ENCODE measurements at places on chromosomes 3 and 15.

DNA sequence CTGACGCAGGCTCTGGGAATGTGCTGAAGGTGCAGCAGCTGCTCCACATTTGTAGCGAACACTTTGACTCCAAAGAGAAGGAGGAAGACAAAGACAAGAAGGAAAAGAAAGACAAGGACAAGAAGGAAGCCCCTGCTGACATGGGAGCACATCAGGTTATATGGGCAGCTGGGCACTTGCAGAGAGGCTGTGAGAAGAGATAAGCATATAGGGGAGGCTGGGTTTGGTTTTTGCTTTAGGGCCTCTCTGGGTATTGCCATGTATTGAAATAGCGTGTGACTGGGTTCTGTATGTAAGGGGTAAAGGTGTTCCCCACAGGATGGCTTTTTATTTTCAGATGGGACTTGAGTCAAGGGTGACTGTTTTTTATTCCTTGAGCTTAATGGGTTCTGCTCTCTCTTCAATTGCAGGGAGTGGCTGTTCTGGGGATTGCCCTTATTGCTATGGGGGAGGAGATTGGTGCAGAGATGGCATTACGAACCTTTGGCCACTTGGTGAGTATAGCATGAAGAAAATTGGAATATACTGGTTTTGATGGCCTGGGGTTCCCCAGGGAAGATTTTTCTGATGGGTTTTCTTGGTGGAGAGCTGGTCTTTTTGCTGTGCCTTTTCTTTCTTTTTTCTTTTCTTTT, 7.4 kb downstream of the PSMD2 start:
- DNase-seq: no peak

DNA sequence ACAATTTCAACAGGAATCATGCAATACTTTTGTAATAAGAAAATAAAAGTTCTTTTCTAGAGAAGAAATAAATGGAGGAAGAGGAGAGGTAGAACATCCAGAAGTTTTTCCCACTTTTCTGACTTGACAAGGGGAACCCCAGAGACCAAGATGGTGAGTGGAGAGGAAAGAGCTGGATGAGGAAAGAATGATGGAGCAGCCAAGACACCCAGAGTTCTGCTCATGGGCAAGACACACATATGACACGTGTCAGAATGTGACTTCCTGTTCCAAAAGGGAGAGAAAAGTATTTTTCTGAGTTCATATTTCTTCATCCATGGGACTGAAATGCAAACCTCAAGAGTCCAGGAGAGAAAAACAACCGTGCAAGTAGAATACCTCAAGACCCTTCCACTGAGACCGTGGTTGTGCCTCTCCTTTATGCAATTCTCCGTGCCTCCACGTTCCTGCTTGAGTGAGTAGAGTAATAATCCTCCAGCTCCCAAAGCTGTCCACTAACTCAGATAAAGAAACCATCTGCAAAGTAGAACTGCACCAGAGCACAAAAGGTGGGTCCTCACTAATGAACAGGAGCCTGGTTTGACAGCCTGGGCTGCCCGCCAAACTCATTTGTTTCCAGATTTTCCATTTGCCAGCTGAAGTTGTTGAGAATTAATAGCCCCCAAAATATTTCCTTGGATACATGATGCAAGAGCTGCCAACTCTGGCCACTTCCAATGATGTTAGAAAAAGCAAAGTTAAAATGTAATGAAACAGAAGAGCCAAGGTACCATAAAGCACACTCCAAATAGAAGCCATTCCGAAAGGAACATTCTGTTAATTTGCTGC, 272.6 kb upstream of the IGF1R start:
- no peak for DNase-seq

- no peak for DNase-seq
Observed at GRCh38 chr3:52525680-52526561, 7.7 kb downstream of the NT5DC2 start.

DNA sequence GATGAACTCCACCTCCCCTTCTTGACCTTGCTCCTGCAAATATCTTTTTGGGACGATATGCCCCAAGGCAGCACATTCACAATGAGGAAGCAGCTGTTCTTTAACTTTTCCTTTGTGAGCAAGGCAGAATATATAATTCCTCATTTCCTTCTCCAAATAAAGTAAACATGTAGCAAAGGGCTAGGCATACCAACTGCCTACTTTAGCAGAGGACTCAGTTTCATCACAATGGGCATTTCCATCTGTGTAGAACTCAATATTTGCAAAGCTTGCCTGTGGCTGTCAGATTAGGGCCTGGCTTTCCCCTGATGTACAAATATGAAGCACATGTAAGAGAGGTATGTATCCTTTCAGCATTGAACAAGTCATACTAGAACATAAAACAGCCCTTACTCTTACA, 366.9 kb downstream of the RSL24D1 start:
- DNase-seq: no peak

DNA sequence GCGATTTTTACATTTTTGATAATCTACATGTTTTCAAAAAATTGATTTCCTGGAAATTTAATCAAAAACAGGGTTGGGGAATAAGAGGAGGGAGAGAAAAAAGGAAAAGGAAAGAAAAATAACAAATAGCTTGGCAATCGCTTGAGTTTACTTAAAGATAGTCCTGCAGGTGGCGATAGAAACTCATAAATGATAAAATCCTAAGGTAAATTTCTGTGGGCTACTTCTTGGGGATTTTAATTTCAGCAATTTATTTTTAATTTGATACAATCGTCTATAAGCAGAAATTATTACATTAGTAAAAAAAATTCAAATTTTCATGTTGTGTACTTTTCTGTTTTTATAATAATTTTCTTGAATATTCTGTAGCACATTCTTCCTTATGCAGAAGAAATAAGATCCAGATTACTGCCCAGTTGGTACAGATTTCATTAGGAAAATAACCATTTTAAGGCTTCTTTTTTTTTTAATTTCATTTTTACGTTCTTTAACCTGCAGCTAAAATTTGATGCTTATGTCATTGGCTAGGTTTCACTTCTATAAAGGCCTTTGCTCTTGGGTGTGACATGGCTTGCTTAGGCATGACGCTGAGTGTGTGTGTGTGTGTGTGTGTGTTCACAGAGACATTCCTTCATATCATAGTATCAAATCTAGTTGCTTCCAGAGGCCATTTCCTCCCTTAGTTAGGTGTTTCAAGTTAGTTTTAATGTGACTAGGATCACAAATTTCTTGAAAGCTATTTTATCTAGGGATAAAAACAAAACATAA, 181.8 kb downstream of the MCTP2 start:
- no peak for DNase-seq

GRCh38 chr3:178459038-178459410, 77.2 kb upstream of the KCNMB2 start:
- no peak for DNase-seq

Measured in stromal cell of bone marrow (primary cell).